ENCODE measurements at places on chromosomes 12 and 14.

DNA sequence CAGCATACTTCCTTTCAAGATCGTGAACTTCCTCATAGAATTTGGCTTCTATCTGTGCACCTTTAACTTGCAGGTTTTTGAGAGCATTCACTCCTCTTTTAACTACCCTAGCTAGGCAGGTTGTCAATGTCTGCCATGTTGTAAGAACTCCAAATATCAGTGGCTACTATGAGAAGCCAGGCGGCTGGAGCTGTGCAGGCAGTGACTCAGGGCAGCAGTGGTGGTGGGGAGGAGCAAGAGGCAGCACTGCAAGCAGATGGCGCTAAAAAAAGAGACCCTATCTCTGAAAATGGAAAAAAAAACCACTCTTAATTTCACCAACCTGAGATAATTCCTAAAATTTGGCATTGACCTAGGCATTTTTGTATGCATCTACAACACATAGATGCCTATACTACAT, 28.5 kb downstream of the YARS2 start:
- no peak for DNase-seq

GRCh38 chr14:32201816-32202490, at the start of gene RNU6-7:
TSS of gene RNU6-7 (plus strand) at chr14:32202045.
- peak; percentile 92 for DNase-seq

DNA sequence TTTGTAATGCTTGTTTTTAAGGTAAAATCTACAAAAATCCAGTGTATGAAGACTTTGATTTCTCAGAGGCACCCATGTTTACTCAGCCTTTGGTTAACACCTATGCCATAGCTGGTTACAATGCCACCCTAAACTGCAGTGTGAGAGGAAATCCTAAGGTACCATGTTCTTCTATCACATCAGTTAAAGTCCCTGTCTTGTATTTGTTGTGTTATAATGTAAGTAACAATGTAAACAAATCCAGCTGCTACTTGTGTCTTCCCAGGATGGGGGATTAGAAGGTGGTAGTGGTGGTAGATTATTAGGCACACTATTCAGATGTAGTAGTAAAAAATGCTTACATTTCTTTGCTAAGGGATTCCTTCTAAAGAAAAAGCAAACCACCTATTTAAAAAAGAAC, 19.4 kb upstream of the CHPT1 start:
- no peak for DNase-seq

DNA sequence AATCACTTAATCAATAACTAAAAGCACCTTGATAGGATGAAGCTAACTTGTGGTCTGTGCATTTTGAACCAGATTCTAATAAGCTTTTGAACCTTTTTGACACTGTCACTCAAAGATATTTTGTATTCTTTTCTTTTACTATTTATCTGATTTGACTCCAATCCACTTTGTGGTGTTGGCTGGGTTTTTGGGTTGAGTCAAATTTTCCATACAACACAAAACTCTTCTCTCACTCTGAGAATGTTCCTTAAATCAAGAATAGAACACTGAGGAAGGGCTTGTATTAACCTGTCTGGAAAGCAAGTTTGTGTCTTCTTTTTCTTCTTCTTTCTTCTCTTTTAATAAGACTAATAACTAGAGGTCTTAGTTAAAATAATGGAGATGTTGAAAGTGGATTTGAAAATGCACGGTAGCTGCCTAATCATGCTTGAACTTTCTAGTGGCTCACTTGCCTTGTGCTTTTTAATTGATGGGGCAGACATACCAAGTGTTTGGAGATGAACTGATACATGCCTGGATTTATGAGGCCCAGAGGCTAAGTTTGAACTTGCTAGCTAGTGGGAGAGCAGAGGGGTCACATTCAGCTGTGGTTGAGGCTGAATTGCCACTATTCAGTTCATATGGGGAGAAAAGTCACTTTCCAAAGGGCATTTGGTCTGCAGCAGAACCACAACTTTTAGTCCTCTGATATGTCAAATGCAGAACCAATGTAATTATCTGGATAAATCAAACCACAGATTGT, 93.5 kb upstream of the PTHLH start:
- no peak for DNase-seq

- no peak for DNase-seq
Observed at GRCh38 chr12:92733181-92733580, 30.4 kb downstream of the PLEKHG7 start.
